Lower leg skin (tissue), 4 donors: ENCODE measurements at places on chromosomes 12 and 14. TPM values are rescaled to one million over a fixed set of nuclear protein-coding genes. Genes with fewer than 3 reads are reported as not detected.

- no peak for DNase-seq
These were observed 46.2 kb upstream of the VASH1 start for GRCh38 chr14:76715101-76715500.

DNA sequence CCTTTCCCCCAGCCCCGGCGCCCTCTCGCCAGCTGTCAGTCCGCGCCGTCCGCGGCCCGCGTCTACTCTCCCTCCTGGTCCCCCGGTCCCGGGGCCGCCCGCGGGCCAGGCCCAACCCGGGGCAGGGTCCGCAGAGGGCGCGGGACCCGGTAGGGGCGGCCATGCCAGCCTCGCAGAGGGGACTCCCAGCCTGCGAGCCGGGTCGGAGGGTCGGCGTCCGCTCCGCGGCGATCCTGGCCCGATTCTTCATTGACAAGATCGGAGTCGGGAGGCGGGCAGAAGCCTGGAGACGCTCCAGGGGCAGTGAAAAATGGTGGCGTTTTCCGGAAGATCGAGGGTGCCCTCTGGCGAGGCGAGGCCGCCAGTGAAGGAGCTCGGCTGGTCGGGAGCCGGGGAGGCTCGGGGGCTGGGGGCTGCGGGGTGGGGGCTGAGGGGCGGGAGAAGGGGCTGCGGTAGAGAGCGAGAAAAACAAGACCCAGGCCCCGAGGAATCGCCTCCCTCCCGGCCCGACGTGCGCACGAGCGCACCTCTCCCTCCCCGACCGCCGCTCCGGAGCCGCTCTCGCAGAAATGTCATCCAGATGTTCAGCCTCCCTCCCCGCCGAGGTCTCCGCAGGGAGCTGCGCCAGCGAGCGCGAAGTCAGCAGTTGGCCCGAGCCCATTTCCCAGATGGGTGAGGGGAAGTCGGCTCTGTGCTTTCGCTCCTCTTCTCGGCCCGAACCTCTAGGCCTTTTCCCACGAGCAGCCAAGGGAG lies 647 bp upstream of the TGFB3 start:
- peak; percentile 79 for DNase-seq

The NYNRIN gene
- 23.0 TPM for total RNA-seq

The FAM181A gene
- total RNA-seq: not detected
